Activated effector memory CD4-positive, alpha-beta T cell treated with anti-CD3 and anti-CD28 coated beads, Interleukin-2, amount 50 U/mL, for 16 hours (primary cell): ENCODE measurements at places on chromosomes 1 and 21.

- peak; percentile 82 for DNase-seq
These were observed 24.0 kb upstream of the CDK18 start for GRCh38 chr1:205480349-205480985.

GRCh38 chr1:234853906-234854644 lies 244.1 kb upstream of the IRF2BP2 start:
- no peak for DNase-seq

DNA sequence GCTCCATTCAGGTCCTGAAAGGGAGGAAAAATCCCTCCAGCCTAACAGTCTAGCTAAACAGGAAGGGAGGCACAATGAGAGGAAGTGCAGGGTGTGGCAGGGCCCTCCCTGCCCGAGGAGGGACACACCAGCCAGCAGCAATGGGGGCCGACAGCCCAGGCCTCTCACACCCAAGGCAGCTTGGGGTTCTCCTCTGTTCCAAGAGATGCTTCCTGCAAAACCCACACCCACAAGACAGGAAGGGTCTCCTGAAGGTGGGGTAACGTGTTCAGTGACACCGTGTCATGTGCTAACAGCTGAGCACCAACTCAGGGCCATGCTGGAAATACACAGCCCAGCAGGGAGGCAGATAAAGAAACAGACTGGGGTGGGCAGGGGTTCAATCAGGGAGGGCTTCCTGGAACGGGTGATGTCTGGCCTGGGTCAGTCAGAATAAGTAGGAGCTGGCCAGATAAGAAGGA lies 10.2 kb downstream of the ECE1 start:
- DNase-seq = no peak

DNA sequence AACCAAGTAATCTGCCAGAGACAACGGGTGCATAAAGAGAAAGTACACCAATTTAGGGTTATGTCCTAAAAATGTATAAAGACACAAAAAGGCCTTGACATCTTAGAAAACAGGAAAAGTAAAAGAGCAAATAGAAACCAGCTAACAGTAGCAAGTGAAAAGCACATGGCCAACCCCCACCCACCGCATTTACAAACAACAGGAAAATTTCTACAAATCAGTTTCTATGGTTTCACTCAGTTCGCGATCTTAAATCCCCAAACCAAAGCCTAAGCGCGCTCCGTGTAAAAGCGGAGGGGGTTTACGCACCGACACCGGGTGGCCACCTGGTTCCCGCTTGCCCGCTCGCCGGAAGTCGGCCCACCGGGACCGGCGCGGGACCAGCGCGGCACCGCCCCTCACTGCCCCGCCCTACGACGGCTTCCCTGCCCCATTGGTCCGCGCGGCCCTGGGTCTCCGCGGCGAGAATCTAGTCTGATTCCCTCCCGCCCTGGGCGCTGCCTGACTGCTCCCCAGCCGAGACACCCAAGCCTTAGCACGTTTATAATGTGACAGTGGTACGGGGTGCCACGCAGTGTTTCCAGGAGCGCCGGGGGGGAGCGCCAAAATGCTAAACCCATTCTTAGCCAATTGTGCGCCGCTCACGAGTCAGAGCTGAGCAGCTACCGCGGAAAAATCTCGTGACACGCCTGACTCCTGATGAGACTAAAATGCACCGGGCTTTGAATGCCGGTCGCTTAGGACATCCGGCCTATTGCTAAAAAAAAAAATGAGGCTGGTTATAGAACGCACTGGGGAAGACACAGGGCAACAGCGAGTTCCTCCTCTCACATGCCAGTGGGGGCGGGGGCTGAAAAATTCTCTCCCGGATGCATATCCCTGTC lies at the start of gene GART:
GART (minus strand) TSS at position 362 of the 884 bp plus-strand sequence. CDS start 2,802 bp downstream, outside the sequence.
- peak; percentile 95 for DNase-seq

- DNase-seq = no peak
These were observed 228.4 kb downstream of the RYR2 start for GRCh38 chr1:237270353-237270752.

DNA sequence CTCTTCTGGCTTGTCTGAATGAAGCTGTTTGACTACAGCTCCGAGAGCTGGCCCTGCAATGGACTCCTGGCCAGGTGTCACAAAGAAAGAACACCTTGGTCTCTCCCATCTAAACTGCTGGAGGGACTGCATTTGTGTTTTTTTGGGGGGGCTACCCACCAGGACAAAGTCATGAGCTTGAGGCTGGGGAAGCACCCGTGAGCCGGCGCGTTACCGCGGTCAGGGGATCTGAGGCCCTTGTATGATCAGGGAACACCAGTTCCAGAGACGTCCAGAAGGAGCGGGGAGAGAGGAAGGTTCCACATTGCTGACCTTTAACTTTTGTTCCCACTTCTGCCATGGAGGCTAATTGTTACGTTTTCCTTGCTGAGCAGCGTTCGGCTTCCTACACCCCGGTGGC lies 84.5 kb upstream of the C1orf174 start:
- no peak for DNase-seq

DNA sequence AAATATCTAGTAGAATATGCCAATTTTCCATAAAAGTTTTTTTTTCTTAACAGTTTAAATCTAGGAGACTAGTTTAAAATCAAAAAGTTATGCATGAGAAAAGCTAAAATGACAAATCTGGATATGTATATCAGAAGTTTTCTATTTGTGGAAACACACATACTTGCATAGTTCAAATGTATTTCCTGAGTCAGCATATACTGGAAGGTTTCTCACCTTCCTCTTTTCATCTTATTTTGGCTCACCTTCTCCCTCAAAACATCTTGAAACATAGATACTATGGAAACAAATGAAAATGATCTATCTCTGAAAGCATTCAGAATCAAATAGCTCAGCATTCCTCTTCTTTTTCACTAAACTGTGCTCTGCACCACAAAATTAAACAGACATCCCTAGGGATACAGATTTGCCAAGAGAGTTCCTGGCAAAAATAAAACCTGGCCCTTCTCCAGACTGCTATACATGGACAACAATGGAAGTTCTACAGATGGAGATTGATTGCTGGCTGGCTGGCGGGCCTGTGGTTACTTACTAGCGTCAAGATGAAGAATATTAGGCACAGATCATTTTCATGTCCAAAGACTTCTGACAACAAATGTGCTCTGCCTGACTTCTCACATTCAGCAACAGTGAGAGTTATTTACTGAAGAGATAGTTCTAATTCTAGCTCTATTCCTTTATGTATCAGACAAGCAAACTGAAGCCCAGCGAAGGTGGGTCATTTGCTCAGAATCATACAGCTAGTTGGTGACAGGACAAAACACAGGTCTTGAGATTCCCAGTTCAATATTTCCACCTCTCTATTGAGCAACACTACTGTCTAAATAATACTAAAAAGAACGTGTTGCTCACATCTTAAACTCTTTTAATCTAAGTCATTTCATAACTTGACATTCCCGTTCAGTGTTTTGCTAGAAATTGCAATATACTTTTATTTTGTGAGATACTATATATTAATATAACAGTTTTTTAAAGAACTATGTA lies 26.6 kb downstream of the DIPK1A start:
- DNase-seq = no peak

DNA sequence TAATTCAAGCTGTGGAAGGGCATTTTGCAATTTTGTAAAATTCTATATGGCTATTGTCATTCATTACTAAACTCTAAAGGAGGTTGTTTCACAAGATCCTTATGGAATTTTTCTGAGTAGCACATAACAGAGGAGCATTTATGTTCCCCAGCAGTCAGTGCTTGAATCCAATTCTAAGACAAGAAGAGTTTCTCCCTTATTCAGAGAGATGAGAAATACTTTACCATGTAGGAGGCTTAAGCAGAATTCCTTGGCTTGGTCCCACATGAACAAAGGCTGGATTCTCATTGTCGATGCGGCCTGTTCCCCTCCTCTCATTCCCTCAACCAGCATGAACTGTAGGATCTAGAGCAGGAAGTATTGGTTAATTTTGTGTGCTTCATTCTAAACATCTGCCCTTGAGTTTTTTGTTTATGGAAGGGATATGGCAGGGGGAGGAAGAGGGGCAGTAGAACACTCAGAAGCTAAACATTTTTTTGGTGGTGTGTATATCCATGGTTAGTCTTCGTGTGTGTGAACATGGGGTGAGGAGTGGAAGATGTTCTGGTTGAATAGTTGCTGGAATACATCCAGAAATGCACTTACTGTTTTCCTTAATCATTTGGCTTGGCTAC lies 74.3 kb downstream of the LAMC1 start:
- DNase-seq = no peak

- no peak for DNase-seq
These were observed 80.6 kb downstream of the DSCAM start for GRCh38 chr21:40766381-40766780.

DNA sequence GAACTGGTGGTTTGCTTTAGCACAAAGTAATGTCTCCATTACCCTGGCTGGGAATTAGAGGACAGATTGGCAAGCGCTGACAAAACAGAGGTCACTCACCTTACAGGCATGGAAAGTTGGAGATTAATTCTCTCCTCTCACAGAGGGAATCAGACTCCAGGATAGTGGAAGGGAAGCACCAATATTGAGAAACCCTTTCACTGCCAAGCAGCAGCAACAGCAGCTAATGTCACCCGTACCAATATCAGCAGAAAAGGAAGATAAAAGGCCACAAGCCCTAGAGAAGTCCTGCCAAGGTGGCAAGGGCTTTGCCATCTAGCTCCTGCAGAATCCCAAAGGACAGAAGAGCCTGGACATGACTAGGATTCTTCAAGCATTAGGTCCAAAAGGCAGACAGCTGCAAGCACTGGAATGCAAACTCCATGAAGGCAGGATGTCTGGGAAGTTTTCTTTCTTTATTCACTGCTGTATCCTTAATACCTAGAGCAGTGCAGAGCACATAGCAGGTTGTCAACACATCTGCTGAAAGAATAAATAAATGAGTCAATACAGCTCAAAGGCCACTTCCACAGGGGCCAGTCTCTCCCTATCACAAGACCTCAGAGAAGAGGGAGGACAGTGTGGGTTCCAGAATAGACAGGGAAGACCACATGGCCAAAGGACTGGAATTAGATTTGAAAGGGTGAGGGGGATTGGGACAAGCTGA lies 57.2 kb downstream of the ERI3 start:
- DNase-seq = no peak

- no peak for DNase-seq
These were observed 99.0 kb downstream of the ZZZ3 start for GRCh38 chr1:77583483-77583882.

GRCh38 chr1:20271498-20272400 lies 18.9 kb upstream of the VWA5B1 start:
- DNase-seq = no peak

GRCh38 chr1:41536361-41536802 lies 51.9 kb upstream of the EDN2 start:
- peak; percentile 12 for DNase-seq

DNA sequence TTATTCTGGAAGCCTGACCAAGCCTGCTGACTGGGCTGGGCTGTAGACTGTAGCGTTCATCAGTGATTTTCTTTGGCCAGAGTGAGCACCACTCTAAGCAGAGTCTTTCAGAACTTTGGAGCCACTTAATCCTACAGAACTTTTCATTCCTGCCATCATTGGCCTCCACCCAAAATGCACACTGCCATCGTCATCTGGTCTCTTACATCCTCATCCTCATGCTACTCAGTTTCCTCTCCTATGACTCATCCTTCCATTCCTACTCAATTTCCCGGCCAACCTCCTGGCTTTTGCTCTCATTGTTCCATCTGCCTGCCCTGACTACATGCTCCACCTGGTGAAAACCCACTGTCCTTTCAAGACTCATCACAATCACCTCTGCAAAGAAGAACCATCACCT lies 233.8 kb upstream of the USP25 start:
- no peak for DNase-seq

- no peak for DNase-seq
These were observed 103.1 kb downstream of the SLC25A24 start for GRCh38 chr1:108097018-108097417.

DNA sequence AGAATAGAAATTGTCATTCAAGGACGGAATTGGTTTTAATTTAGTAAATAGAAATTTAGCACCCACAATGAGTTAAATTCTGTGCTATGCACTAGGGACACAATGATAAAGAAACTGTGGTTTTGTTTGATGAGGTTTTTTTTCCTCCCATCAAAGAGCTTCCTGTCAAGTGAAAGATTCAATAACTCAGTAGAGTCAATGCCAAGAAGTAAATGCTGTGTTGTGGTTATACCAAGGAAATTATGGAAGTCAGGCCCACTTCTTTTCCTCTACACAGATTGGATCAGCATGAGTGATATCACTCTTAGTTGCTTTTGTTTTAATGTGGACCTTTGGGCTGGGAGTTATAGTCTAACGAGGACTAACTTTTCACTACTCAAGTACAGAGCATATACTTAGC lies 1269.6 kb upstream of the ADGRL2 start:
- no peak for DNase-seq

GRCh38 chr1:48725341-48726046 lies 51.2 kb downstream of the BEND5 start:
- no peak for DNase-seq

- DNase-seq = no peak
These were observed 46.0 kb upstream of the GUCA2A start for GRCh38 chr1:42210421-42211133.

DNA sequence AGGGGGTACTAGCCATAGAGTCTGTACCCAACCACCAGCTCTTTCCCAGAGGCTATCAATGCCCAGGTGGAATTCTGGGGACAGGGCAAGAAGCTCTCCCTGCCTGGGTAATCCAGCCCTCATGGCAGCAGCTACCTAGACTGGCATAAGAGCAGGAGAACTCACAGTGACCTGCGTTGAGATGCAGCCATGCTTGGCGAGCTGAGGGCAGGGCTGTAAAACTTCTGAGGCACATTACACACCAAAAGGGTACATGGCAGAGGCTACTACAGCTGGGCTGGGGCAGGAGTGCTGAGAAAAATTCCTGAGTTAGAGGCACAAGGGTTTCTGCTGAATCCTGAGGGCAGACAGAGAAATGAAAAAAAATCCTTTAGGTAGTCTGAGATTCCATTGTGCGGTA lies 927.9 kb upstream of the B3GALT2 start:
- DNase-seq = no peak

DNA sequence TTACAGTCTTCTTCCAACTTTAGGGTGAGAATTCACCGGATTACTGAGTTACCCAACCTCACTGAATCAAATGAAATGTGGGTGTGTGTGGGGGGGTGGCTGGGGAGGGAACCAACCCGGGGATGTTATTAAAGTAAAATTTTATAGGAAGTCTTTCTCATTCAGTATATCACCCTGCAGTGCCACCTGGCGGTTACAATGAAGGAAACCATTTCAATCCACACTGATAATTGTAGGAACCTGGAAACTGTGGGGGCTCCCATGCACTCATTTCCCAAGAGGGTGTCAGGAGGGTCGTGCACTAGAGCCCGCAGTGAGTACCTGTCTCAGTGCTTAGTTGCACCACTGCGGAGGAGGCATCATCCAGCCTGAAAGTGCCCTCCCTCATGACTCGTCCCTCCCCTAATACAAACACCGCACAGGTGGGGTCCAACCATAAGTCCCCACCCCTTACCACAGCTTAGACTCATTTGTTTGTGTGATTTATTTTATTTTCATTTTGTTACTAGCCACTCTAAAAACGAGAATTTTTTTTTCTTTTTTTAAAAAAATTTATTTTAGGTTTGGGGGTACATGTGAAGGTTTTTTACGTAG lies 29.1 kb upstream of the IGSF5 start:
- peak; percentile 64 for DNase-seq

DNA sequence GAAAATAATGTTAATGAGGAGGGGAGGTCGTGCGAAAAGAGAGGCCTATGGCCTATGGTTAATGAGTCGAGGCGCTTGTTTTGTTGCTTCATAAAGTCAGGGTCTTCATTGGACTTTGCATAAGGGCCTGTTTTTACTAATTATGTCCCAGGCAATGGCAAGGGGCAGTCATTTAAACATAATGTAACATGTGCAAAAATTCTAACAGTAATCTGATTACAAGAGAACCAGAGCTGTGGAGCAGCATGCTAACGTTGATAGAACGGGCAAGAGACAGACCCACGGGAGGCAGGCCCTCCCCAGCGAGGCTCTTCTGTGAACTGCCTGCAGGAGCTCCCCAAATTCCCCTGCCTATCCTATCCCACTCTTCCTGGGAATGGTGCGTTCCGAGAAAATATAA lies 22.6 kb upstream of the CAMK1G start:
- no peak for DNase-seq
